ENCODE measurements at places on chromosomes 16 and 17. TPM values are rescaled to one million over a fixed set of nuclear protein-coding genes. Genes with fewer than 3 reads are reported as not detected.

Gene SLFN12L
- not detected for total RNA-seq

Gene HS3ST6
- total RNA-seq = not detected

Gene GJD3
- 2.9 TPM for total RNA-seq

Gene TMC8
- not detected for total RNA-seq

Gene VTN
- 10.0 TPM for total RNA-seq

Gene NKD1
- not detected for total RNA-seq

Gene UMOD
- total RNA-seq = not detected

Gene PNMT
- not detected for total RNA-seq
